GM20000 (cell line): ENCODE measurements at places on chromosomes 11 and 22.

GRCh38 chr11:121389651-121390050, 62.5 kb upstream of the SORL1 start:
- no peak for DNase-seq

DNA sequence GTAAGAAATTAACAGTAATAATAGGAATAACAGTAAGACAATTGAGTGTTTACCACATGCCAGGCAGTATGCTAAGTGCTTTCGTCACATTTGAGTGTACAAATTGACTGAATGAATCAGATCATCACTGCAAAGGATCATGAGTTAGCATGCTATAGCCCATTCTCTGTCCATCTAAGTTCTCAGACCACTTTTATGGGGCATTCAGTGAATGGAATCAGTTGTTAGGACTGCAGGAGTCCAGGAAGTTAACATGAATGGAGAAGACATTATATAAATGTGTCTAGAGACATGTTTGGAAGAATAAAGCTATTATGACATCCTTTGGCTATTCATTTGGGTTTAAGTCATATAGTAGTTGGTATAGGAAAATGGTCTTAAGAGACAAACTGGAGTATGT, 59.9 kb downstream of the NCAM1 start:
- DNase-seq: no peak

- DNase-seq: no peak
Observed at GRCh38 chr22:44369916-44370801, 57.4 kb upstream of the SHISAL1 start.

DNA sequence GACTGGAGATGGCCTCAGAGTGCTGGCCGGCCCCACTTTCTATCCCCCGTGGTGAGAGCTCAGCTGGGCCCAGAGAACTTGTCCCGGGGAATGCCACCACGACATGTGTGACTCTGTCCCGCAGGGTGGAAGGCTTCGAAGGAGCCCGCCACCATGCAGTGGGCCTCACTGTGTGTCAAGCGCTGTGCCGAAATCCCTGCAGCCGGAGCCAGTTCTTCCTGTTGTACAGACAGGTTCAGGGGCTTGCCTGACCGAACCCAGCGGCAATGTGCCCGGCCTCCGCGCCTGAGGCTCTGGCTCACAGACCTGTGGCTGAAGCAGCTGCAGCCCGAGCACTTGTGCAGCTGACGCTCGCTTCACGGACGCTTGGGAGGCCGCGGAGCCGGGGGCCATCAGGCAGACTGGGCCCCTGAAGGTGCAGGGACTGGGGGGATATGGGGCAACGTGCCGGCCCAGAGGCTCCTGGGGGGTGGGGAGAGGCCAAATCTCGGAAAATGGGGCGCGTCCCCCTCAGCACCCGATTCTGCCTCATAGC, 650 bp downstream of the PPM1F start:
- DNase-seq: peak; percentile 51

DNA sequence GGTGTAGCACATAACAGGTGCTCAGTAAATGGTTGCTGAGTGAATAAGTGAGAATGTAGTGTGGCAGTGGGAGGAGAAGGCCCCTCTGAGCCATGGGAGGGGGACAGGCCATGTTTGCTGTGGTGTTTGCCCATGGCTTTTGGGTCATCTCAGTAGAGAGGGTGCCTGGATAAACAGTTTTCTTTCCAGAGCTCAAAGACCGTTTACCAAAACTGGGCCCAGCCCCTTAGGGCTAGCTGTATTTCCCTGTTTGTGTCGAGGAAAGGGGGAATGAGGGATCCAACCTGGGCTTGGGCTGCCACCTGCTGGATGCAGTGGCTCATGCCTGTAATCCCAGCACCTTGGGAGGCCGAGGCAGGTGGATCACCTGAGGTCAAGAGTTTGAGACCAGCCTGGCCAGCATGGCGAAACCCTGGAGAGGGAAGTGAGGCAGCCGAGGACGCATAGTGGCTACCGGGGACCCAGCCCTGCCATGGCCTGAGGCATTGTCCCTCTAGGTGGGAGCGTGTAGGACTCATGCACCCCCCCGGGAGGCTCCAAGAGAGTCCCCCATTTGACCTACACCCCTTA, 8.7 kb upstream of the LTO1 start:
- DNase-seq: no peak

DNA sequence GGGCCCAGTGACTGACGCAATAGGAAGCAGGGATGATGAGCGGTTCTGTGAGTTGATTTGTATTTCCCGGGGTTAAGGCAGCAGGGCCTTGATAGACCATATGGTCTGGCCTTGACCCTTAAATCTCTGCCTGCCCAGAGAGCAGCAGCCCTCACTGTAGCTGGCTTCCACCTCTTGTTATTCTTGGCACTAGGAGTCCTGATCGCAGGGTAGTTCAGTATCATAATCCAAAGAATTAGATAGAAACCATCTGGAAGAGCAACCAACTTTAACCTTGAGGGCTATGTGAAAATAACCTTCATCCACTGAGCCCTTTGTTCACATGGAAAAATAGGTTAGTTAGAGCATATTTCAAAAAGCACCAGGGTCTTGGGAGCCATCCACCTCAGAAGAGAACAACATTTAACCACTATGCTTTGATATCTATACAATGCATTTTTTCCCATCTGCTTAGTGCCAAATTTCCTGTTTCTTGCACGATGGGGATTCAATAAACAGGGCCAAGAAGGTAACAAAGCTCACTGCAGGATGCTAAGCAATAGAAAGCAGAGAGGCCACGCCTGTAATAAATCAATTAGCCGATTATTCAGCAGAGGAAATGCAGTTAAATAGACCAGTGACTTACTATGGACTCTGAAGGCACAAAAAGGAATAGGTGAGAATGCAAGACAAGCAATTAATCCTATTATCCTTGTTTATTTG, 761.3 kb downstream of the OPCML start:
- DNase-seq: no peak

DNA sequence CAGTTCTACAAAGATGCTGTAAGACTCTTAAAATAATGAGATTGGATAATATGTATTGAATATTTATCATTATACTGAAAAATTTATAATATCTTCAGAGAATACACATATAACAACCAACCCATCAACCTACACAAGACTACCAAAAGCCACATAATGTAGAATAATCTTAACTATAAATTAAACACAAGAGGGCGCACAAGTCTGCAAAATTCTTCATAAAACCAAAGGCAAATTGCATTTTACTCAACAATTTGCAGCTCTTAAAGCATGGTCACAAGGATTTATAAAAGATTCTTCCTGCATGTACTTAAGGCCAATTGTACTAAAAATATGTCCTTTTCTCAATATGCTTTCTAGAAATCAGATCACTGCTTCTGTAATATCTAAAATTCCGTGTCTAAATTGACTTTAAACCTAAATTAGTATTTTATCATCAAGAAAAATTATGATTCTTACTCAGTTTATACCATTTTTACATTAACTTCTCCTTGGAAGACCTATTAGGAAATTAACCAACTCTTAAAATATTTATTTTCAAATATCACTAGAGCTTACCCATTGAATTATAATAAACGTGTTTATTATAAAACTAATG, 79.0 kb downstream of the TTC28 start:
- peak; percentile 31 for DNase-seq

DNA sequence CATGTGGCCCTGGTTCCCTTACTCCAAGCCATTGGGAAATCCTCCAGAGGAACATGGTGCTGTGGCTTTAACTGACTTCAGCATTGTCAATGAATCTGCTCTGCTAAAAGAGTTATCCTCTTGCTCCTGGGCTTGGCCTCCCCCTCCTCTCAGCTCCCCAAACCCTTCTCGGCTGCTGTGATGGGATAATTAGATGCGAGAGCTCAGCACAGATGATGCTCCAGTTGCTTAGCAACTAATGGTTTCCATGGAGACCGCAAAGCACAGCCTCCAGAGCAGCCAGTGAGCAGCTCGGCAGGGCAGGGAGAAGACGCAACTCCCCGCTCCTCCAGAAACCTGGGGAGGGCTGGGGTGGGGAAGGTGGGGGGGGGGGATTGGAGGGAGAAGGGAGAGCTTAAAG, 2.8 kb upstream of the UPK2 start:
- no peak for DNase-seq

- no peak for DNase-seq
Observed at GRCh38 chr11:115695677-115696364, 191.6 kb upstream of the CADM1 start.

- no peak for DNase-seq
Observed at GRCh38 chr11:71500601-71501021, 26.5 kb upstream of the KRTAP5-7 start.

GRCh38 chr11:125464270-125464662, 31.8 kb downstream of the FEZ1 start:
- no peak for DNase-seq

DNA sequence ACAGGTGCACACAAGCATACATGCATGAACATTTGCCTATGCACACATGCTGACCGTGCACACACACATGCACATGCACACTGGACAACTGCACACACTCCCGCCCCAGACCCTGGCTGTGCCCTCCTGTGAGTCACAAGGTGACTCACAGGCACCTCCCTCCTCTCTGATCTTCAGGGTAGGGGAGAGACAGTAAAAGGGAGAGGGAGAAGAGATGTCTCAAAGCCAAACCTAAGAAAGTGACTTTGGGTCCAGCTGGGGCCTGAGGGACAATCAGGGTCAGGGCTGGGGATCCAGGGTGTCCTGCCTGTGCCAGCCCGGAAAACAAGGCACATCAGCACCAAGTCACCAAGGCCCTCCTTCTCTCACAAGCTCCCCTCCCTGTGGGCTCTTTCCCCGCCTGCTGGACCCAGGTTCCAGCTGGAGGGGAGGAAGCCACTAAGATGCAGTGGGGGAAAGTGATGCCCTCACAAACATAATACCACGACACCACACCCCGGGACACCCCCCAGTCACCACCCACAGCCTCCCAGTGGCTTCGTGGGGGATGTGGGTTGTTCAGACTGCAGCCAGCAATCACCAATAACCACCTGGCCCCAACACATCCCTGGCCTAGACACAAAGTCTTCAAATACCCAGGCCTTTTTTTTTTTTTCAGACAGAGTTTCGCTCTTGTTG, 39.3 kb downstream of the PDGFB start:
- peak; percentile 56 for DNase-seq

- DNase-seq: no peak
Observed at GRCh38 chr11:35043936-35044335, 95.0 kb upstream of the CD44 start.
